ENCODE measurements at places on chromosomes 16 and 17.

DNA sequence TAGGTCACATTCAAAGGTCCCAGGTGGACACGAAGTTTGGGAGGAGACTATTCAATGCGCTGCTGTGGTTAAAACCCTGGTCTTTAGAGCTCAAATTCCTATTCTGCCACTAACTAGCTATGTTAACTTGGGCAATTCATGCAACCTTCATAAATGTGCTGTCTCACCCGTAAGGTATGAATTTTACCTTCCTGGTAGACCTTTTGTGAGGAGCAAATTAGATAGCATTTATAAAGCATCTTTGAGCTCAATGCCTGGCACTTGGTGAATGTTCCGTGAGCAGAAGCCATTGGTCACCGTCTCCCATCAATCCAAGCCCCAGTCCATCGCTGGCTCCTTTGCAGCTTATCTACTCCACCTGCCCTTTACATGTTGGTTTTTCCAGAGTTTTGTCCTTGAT, 16.6 kb downstream of the CHD9NB start:
- DNase-seq = no peak

GRCh38 chr16:49588729-49589384, 215.3 kb downstream of the C16orf78 start:
- no peak for DNase-seq

DNA sequence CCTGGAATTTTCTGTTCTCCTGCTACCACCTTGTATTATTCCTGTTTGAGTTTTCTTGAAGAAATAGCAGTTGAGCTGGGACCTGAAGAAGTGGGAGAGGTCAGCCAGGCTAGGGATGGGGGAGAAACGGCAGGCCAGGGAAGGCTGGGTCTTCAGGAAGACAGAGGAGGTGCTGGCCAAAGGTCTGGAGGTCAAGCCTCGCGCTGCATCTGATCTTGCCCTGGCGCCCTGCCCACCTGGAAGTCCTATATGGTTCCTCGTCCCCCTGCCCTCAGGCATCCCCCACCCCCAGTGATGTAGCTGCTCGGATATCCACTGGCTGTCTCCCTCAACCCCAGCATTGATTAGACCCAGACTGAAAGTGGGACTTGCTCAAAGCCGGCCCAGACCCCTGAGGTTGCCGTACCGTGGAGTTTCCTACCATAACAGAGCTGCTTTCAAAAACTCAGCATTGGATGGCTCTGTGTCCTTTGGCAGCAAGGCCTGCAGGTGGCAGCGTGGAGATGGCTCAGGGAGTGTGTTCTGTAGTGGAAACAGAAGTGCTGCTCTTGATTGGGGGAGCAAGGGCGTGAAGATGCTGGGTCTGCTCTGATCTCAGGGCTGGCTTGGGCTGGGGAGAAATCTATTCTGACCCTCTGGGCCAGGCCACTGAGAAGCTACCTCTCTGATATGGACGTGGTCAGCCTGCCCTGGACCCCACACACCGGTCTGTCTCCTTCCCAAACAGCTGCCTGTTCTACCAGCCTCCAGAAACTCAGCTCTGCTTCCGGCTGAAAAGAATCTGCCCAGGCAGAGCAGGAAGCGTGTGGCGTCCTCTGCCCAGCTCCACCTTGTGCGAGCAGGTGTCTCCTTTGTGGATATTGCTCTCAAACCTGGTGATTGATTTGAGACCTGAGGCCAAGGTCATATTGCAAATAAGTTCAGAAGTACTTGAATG, 107.0 kb upstream of the CACNG5 start:
- peak; percentile 61 for DNase-seq

DNA sequence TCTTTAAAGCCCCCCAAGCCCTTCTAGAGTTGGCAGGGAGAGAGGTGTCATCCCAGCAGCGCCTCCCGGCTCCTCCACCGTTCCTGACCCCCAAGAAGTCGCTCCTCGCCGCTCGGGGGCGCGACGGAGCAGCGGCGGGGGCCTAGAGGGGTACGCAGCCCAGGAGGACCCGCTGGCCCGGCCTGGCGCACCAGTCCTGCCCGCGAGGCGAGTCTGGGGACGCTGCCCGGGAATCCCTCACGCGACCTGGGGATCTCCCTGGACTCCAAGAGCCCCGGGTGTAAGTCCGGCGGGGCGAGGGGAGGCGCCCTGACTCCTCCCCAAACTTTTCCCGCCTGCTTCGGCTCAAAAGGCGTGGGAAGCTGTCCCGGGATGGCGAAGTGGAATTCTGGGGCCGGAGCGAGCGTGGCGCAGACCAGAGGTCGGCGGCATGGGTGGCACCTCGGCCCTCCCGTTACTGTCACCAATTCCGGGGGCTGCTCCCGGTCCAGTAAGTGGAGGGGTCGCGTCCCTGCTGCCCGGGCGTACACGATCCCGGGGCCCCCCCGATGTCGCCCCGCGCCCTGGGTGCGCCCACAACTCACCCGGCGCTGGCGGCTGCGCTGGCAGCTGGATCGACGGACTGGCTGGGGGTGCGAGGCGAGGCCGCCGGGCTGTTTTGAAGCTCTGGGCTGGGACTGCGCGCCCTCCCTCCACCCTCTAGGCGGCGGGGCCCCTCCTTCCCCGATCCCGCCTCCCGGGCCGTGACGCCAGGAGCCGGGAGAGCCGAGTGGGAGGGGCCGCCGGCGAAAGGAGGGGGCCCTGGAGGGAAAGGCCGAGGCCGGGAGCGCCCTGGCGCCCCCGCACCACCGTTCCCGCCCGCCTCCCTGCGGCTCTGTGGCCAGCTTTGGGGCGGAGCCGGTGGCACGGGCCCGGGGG, at the start of gene EMP2:
EMP2 (minus strand) TSS at position 634 of the 918 bp plus-strand sequence. CDS start 32,981 bp downstream, outside the sequence.
- peak; percentile 87 for DNase-seq

- DNase-seq = no peak
Observed at GRCh38 chr16:21197112-21197511, 14.3 kb downstream of the ZP2 start.

DNA sequence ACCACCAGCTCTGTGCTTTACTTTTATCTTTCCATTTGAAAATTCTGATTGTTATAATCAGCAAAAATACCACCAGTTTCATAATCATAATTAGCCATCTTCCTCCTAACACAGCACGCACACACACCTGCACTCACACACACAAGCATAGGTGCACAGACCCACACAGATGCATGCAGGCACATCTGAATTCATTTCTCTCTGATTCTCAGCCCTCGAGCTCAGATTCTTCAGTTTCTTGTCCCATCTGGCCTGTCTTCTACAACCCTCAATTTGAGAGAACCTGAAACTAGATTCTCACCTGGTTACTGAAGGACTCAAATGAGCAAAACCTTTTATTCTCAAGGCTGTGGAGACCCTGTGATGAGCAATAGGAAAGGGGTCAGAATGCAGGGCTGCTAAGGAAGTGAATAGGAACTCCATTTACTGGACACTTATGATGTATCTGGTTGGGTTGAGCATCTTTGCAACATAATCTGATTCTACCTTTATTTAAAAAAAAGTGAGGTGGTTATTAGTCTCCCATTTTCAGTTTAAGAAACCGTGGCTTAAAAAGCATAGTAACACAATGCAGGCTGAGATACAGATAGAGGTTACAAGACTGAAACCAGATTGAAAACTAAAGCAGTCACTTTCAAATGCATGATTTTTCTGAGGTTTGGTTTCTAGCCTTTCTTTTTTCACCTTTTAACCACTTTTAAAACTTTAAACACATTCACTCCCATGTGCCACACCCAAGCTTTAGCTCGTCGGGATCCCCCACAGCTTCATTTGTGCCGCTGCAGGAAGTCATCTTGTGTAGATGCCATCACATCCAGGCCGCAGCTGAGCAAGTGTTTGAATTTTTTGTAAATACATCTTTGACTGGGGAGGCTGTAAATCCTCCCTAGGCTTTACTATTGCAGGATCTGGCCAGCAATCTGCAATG, 9.4 kb downstream of the KRT33A start:
- DNase-seq = no peak

DNA sequence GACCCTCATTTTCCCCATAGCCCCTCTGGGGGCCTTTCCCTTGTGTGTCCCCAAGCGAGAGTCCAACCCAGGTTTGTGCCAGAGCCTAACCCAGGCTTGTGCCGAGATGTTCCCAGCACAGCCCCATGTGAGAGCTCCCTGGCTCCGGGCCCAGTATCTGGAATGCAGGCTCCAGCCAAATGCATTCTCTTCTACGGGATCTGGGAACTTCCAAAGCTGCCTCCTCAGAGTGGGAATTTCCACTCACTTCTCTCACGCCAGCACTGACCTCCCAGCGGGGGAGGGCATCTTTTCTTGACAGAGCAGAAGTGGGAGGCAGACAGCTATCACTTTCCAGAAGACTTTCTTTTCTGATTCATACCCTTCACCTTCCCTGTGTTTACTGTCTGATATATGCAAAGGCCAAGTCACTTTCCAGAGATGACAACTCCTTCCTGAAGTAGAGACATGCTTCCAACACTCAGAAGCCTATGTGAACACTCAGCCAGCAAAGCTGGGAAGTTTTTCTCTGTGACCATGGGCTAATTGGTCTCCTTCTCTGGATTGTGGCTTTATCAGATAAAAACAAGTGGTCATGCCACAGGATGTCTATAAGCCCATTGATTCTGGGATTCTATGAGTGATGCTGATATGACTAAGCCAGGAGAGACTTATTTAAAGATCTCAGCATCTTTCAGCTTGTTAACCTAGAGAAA, 2.5 kb upstream of the CCL2 start:
- peak; percentile 87 for DNase-seq

GRCh38 chr16:79261481-79261940, 339.0 kb downstream of the MAF start:
- DNase-seq = peak; percentile 64

DNA sequence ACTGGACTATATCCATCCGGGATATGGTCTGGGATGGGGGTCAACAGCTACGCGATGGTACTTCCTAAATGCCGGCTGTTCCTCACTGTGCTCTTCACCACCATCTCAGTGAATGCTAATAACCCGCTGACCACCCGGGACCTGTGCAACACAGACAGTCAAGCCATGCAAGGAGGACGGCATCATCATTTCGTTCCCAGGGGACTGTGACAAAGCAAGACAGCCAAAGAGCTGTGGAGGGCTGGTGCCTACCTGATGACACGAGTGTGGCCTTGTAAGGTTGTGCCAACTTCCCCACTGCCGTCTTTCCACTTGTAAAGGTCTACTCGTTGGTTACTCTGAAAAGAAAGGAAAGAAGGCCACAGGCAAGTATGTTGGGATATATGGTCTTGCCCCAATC, 33.7 kb downstream of the WDR59 start:
- DNase-seq = no peak

GRCh38 chr17:60330731-60331130, 61.2 kb downstream of the USP32 start:
- DNase-seq = no peak

DNA sequence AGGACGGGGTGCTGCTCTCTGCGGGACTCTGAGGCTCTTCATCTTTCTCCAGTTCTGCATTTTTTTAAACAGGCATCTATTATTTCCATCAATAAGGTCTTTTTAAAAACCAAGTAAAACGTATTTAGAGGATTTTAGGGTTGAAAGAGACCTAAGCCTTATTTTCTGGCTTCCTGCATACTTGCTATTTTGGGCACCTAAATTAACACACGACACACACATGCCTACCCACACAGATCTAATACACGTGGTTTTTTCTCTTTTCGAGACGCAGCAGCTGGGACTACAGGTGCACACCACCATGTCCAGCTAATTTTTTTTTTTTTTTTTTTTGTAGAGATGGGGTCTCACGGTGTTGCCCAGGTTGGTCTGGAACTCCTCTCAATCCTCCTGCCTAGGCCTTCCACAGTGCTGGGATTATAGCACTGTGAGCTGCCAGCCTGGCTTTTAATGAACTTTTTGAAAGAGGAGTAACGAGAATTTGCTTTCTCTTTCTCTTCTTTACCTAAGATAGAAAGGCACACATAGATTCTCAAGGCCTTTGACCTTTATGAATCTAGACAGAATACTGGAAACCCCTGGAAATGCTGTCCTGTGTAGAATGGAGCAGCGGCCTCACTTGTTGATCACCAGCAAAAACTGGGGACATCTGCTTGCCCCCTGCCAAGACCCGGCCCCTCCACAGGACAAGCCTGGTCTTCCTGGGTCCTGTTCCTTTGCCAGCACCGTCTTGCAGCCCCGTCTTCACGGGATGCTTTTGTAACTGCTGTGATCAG, 13.8 kb downstream of the DNAAF8 start:
- DNase-seq = no peak

- no peak for DNase-seq
Observed at GRCh38 chr17:2981325-2981724, 82.1 kb downstream of the OR1D5 start.

DNA sequence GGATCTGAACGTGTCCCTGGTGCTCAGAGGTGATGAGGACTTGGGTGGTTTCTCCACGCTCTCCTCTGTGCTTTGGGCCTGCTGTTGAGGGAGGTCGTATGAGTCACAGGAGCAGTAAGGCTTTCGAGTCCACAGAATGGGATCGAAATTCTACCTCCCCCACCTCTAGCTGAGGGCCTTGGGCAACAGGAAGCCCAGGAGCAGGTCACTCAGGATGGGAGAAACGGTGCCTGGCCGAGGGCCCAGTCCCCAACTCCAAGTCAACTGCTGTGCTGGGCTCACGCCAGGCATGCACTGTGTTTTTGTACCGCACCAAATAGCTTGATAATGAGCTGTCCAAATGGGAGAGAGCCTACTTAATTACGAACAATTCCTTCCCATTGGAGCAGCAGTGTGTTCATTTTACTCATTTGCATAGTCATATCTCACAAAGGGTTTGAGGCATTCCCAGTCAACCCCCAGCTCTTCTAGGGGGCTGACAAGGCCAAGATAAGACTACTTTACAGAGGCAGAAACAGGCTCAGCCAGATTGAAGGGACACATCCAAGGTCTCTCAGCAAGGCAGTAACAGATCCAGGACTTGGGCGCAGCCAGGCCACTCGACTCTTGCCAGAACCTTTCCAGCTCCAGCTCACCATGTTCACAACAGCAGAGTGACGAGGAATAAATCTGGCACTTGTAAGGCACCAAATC, 53.6 kb downstream of the WNT3 start:
- DNase-seq = peak; percentile 74

- no peak for DNase-seq
Observed at GRCh38 chr17:68349157-68349556, 57.9 kb downstream of the ARSG start.

DNA sequence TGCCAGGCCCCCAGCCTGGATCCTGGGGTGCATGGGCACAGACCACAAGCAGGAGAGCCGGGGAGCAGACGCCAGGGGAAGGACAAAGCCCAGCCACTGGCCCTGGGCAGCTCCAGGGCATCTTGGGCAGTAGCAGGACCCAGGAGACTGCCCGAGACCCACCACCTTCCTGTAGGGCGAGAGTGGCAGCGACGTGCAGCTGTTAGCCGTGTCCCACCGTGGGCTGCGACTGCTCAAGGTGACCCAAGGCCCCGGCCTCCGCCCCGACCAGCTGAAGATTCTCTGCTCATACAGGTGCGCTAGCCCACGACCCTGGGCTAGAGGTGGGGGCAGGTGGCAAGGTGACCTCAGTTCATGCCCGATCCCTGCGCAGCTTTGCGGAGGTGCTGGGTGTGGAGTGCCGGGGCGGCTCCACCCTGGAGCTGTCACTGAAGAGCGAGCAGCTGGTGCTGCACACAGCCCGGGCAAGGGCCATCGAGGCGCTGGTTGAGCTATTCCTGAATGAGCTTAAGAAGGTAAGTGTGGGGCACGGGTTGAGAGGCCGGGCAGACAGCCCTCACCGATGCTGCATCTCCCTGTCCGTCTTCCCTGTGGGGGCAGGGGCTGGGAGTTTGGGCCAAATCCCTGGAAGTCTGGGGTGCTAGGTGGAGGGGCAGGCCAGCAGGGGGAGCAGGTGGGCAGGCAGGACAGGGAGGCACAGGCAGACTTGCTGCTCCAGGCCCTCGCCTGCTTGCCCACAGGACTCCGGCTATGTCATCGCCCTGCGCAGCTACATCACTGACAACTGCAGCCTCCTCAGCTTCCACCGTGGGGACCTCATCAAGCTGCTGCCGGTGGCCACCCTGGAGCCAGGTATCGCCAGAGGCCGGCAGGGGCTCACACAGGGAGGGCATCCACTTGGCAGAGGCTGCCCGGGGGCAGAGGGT, 13.5 kb upstream of the SMIM5 start:
- DNase-seq = no peak

- DNase-seq = peak; percentile 48
Observed at GRCh38 chr17:14211801-14212200, 24.9 kb downstream of the CDRT15 start.
